NCI-H2081 (cell line): ENCODE measurements at places on chromosomes 7 and 10.

- no peak for DNase-seq
Observed at GRCh38 chr10:67776371-67776770, 61.6 kb downstream of the DNAJC12 start.

DNA sequence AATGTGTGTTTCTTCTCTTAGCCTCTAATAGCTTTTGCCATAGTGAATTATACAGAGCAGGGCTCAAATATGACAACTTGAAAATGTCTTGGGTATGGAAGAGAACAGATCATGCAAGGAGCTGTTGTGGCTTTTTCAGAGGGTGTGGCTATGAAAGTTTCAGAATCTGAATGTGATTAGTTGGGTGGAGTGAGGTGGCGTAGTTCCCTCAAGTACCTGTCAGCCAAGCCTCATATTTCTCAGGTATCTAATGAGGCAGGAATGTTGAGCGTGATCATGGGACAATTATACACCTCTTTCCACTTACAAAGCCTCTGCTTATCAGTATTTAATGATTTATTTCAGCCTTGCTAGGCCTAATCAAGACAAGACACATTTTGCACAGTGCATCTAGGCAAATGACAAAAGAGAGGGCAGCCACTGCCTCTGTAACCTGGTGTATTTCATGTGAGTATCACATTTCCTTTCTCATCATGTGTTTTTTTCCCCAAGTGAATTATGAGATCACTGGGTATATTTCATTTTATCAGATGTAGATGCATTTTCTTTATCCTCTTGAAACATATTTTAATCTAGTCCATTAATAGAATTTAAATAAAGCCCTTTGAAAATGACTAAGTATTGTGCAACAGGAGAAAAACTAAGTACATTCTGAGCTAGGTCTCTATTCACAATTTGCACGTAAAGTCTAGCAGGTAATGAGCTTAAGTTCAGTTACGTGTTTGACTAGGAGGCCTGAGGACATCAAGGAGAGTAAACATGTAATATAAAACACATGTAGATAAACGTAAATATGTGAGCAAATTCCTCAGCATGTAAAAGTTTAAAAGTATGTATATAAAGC lies 644.4 kb upstream of the IGFBP3 start:
- DNase-seq = no peak

DNA sequence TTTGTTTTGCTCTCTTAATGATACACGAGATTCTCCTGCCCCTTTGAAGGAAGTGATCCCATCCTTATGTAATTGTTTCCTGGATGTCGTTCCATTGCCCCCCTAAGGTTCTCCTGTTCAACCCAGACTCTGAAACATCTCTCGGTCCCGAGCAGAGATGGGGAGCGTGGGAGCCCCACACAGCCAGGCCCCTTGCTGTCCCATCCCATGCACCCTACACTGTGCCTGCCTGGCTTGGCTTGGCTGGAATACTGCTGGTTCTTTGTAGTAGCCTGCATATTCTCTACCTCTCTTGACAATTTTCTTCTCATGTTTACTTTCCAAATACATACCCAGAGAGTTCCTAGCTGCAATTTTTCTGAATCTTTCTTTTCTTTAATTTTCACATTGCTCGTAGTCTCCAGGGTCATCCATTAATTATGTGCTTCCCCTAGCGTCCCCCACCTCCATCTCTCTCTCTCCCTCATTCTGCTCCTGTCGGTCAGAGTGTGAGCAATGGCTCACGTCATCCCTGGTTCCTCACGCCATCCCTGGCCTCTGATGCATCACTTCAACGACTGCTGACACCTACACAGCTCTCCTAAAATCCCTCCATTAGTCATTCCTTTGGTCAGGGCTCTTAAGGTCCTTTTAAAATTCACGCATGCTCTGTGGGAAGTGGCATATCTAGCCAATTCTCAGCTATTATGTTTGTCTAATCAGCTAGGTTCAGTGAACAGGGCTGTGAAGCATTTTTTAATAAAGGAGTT lies 32.5 kb upstream of the GPR158 start:
- no peak for DNase-seq

GRCh38 chr7:2412587-2413201 lies 9.3 kb downstream of the CHST12 start:
- DNase-seq = no peak

DNA sequence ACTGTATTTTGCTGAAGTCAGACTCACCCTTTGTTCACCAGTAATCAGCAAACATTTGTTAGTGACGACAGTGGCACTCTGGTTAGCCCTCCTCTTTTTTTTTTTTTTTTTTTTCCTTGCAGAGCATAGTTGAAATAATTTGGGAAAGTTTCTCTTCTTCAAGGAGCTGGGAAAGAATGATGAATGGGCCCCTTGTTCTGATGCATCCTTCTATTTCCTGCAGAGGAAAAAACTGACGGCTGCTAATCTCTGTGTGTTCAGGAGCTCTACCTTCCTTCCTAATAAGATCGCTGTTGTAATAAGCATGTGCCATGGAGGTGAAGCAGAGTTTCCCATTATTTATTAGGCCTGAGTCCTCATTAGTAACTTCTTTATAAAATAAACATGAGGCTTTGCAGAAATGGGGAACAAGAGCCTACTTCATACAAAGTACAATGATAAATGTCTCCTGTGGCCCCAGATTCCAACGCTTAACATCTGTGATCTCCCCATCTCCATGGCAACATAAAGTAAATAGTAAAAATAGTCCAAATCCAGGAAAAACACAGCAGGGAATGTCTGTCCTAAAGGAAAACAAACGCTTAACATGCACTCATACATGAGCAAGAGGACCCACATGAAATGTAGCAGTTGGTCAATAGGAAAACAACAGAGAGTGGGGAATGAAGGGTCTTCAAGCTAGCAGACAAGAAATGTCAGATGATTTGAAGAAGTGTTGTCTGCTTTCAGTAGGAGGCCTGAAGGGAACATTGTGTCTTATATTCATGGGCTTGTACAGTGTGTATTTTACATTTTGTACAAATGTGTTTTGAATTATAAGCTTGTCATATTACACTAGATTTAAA lies 59.1 kb upstream of the CALD1 start:
- DNase-seq = no peak

- no peak for DNase-seq
Observed at GRCh38 chr10:44437840-44438511, 53.1 kb upstream of the CXCL12 start.

DNA sequence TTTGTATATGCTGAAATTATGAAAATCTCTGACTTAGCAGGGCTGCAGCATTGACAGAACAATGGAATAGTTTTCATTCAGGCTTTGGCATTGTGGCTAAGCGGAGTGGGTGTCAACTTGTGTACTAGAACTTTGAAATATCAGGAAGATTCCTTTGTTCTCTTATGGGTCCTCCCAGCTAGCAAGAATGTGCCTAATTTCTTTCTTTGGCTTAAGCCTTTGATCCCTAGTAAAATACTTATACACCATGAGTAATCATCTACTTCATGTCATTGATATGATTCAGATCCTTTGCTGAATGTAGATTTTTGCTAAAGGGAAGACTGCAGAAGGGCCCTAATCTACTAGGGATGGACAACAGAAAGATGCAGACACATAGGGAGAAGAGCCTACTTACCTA lies 6.2 kb downstream of the AVL9 start:
- no peak for DNase-seq

DNA sequence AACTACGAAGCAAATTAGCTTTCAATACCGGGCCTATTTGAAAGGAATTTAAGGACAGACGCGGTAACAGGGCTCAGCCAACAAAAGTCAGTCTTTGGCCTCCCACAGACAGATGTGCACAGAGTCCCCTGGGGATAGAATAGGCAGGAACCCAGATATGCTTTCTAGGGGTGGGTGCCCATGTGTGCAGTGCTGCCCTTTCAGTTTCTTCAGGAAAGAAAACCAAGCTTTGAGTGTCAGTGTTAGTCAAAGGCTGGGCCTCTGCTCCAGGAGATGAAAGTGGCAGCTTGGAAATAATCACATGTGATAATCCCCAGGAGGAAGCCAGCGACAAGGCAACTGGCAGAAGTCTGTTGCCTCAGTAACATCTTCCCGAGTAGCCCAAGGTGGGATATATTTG lies 43.8 kb upstream of the CSTF2T start:
- no peak for DNase-seq

DNA sequence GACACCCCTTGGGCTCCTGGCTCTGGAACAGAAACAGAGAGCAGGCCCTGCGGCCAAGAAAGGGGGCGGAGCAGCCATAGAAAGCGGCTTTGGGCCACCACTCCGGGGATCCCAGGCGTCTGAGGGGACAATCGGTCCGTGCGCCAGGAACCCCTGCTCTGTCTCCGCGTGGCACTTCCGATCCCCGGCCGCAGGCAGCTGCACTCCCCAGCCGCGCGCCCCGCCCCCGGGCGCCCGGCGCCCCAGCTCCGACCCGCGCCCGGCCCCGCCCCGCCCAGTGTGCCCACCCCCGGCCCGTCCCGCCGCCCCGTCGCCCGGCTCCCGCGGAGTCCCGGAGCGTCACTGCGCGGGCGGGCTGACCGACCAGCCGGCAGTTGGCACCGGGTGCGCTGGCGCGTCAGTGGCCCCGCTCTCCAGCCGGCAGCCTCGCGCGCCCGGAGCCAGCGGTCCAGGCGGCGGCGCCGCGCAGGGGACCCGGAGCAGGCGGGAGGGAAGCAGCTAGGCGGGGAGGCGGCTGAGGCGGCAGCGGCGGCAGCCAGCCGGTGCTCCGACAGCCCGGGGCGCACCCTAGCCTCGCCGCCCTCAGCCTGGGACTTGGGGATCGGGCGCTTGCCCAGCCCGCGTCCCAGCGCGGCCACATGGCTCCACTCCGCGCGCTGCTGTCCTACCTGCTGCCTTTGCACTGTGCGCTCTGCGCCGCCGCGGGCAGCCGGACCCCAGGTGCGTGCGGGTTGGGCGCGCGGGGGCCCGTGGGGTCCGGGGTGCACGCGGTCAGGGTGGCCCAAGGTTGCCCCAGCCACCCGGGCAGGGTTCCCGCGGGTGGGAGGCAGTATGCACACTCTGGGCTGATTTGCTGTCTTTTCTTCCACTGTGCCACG lies at the start of gene ADAMTS14:
TSS of gene ADAMTS14 (plus strand) at position 342 of the 878 bp plus-strand sequence. CDS start at position 639, 297 bp downstream.
- DNase-seq = peak; percentile 63

DNA sequence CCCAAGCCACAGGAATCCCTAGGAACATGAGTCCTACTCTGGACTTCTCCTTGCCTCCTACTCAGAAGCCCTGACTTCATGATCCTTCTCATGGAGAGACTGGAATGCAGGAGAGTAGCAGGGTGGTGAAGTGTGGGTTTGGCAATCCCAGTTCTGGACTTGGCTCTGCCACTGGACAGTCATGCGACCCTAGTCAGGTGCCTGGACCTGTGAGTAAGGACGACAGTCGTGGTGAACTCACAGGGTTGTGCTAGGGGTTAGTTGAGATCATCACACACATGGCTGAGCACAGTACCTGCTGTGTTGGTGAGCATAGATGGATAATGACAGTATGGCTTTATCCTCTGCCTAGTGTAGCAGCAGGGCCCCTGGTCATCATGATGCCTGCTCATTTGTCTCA lies 117.9 kb downstream of the LRRC18 start:
- no peak for DNase-seq

DNA sequence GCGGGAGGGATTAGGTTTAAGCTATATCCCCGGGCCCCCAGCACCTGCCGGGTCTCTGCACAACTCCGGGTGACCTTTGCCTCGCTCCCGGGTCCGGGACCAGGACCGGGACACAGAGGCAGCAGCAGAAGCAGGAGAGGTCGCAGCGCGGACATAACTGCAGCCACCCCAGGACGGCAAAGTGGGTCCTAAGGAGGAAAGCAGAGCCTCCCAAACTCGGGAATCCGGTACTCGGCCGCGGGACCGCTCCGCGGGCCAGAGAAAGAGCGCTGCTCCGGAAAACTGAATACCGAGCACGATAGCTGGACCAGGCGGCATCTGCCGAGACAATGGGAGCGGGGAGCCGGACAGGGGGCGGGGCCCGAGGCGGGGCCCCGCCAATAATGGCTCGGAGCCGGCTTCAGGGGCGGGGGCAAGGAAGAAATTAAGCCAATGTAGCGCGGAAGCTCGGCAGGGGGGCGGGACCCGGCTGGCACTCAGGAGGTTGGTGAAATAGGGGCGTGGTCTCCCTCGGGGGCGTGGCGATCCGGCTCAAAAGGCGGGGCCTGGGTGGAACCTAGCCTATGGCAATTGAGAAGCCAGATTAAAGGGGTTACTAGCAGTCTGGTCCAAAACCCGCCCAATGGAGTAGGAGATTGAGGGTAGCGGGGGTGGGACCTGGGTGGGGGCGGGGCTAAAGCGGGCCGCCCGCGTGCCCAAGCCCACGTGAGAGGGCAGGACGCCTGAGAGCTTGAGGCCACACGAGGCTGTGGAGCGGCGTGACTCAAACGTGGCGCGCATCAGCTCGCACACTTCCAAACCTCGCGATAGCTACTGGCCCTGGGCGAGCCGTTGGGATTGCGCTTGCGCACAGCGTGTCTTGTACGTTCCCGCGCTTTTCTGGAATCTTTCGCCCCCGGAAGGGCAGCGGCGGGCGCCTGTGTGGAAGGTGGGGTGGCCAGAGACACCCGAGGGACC lies at the start of the genes GPC2 and STAG3:
TSS of gene GPC2 (minus strand) at position 337 of the 957 bp plus-strand sequence. CDS start at position 155, 182 bp downstream.
TSS of gene STAG3 (plus strand) at position 874 of the 957 bp plus-strand sequence. CDS start 2,639 bp downstream, outside the sequence.
- peak; percentile 97 for DNase-seq
